Suprapubic skin (tissue), 4 donors: ENCODE measurements at places on chromosomes 5 and 9. TPM values are rescaled to one million over a fixed set of nuclear protein-coding genes. Genes with fewer than 3 reads are reported as not detected.
A peak's percentile ranks its signal among the peaks of the same experiment; 100 is the strongest.

GRCh38 chr5:141095263-141095641 lies 837 bp downstream of the PCDHB2 start:
- no peak for DNase-seq

DNA sequence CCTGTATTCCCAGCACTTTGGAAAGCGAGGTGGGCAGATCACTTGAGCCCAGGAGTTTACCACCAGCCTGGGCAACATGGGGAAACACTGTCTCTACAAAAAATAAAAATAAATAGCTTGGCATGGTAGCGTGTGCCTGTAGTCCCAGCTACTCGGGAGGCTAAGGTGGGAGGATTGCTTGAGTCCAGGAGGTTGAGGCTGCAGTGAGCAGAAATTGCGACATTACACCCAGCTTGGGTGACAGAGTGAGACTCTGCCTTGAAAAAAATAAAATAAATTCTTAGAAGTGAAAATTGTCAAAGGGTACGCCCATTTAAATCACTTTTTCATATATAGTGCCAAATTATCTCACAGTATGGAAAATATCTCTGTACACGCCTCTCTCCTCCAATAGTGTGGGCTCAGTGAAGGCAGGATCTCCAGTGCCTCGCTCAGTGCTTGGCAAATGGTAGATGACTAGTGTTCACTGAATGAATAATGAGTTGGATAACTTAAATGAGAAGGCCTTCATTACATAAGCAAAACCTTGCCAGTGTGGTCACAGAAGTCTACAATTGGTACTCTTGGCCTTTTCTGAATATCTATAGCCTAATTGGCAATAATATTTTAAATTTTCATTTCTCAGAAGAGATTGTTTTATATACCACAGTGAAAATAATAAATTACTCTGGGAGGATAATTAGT lies 9.4 kb upstream of the CCL28 start:
- DNase-seq, result no peak

- no peak for DNase-seq
These were observed 5.7 kb upstream of the ADRB2 start for GRCh38 chr5:148820461-148821395.

The ZFAND5 gene
- total RNA-seq, result 281 TPM

GRCh38 chr5:25568989-25569625 lies 924.3 kb upstream of the CDH10 start:
- DNase-seq, result no peak

The SEMA4D gene
- 37.3 TPM for total RNA-seq

DNA sequence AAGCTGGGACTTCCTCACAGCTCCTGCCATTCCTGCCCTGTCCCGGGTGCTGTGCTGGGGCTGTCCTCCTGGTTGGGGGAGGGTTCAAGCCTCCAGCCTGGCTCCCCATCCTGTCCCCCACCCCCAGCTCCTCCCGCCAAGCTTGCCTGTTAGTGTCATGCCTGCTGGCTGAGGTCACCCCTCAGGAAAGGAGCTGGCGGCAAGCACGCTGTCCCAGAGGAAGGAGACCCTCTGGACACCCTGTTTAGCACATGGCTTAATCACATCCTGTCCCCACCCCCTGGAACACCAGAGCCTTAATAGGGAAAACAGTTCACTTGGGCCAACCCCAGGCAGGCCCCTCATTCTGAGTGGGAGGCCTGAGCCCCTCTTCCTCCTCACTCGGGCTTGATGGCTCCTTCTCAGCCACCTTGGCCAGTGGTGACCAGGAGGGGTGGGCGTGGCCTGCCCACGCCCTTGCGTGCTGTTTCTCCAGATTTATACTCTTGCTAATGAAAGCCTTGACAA lies 9.2 kb upstream of the PHYHD1 start:
- no peak for DNase-seq

DNA sequence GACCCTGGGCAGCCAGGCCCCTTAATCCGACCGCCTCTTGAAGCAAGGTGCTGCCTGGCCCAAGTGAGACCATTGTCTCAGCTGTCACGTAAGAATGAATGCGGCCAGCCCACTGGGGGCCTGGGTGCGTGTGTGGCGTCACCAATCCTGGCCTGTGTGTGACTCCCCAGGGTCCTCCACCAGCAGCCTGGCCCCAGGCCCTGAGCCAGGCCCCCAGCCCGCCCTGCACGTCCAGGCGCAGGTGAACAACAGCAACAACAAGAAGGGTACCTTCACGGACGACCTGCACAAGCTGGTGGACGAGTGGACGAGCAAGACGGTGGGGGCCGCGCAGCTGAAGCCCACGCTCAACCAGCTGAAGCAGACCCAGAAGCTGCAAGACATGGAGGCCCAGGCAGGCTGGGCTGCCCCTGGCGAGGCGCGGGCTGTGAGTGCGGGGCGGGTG lies 124.2 kb downstream of the WNK2 start:
- DNase-seq, result peak; percentile 74

The PCSK1 gene
- total RNA-seq, result 1.4 TPM

GRCh38 chr5:43369651-43370050 lies 42.5 kb downstream of the CCL28 start:
- no peak for DNase-seq

GRCh38 chr5:138275379-138275782 lies 960 bp upstream of the GFRA3 start:
- DNase-seq, result no peak

- no peak for DNase-seq
These were observed 6.9 kb upstream of the UBAP1 start for GRCh38 chr9:34171753-34172535.

The MOB3B gene
- total RNA-seq, result 9.1 TPM

The TGFBI gene
- total RNA-seq, result 719 TPM

DNA sequence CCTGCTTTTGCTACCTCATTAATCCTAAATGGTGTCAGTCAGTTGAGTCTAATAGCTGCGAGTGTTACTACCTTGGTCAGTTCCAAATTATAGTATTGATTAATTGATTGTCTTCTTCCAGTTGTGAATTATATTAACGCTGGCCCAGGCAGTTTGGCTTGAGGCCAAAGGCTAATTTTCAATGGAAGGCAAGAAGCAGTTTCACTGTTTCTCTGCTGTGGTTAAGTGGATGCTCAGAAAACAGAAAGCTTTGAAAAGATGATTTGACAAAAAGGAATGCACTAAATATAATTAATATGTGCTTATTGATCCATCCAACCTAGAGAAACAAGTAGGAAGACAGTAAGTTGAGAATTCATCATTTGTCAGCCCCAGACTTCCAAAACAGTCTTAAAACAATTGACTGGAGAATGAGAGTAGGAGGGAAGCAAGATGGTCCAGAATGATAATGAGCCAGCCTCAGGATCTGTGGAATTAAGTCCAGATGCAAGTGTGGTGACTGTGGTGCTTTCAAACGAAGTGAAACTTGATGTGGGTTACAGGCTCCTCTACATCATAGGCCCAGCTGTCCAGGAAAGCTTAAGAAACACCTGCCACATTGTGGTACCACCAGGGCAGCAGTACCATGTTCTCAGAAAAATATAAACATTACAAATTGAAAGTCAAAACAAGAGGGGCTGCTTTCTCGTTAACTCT lies 1371.0 kb upstream of the DMAC1 start:
- DNase-seq, result no peak

- no peak for DNase-seq
These were observed 1.8 kb downstream of the IL6ST start for GRCh38 chr5:55993013-55993412.

The LRRC14B gene
- not detected for total RNA-seq

- DNase-seq, result no peak
These were observed 74.2 kb upstream of the SPOCK1 start for GRCh38 chr5:137573376-137573775.

DNA sequence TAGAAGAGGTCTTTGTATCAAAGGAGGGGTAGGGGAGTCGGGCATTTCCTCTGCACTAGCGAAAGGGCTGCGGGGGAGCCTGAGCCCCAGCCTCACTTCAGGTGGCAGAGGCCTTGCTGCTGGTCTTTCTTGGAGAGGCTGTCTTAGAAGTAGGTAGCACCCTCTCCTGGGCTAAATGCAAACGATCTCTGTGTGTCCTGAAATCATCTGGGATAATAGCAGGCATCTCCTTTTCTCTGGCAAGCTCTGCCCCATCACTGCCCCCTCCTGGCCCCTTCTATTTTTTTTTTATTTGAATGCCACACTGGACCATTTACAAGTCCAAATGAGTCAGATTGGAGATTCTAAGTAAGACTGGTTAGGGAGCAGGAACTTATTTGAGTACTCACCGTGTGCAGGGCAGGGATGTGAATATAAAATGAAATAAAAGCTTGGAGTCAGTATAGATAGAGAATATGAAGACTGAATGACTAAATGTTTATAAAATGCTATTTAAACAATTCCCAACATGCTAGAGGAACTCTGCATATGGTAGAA lies 137.1 kb downstream of the FGF1 start:
- DNase-seq, result no peak

The MAP1B gene
- 65.8 TPM for total RNA-seq

- DNase-seq, result no peak
These were observed 1.9 kb downstream of the LRRC26 start for GRCh38 chr9:137167747-137168572.

DNA sequence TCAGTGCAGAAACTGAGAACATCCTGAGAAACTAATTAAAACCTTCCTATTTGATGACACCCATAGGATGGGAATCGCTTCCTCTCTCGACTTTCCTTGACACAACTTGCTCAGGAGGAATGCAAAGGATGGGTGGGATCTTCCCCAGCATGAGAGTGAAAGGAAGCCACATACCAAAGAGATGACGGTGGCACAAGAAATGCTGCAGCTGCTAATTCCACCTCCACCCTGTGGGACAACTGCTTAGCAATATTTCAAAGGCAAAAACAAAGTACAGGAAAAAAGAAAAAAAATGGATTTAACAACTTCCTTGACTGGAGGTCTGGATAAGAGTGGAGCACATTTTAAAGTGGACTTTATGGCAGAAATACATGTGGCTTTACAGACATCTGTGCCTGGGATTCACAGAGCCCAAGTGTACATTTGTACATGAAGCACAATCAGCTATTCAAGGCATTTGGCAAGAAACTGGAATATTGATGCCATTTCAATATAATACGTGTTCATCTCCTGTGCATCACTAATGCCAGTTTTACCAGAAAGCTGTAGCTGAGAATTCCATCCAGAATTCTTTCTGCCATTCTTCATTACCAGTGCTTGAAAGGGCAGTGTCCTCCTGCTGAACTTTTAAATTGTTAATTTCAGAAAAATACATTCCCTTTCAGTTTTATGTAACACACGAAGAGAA lies 359.2 kb upstream of the ACTBL2 start:
- no peak for DNase-seq

DNA sequence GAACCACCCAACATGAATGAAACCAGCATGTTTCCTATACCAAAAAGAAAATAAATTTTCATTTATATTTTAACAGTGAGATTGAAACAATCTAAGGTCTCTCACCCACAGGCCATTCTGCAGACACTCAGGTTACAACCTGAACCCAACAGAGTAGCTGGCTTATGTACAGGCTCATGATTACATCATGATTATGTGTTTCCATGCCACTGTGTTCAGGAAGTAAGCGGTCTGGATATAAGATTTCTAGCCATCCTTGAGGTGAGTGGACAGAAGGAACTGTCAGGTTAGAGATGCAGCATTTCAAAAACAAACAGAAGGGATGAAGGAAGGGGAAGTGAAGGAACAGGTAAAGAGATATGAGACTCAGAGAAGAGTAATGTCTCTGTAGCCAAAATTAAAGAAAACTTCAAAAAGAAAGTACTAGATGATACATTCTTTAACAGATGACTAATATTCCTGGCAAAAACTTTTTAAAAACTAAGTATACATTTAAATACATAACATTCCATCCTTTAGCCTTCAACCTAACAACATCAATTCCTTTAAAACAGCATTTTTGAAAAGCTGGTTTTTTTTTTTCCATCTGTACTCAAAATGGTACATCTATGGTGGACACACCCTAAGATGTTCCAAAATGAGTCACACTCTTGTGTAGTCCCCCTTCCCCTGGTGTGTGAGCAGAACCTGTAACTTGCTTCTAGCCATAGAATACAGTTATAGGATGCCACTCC lies 119.8 kb downstream of the LPAR1 start:
- no peak for DNase-seq

DNA sequence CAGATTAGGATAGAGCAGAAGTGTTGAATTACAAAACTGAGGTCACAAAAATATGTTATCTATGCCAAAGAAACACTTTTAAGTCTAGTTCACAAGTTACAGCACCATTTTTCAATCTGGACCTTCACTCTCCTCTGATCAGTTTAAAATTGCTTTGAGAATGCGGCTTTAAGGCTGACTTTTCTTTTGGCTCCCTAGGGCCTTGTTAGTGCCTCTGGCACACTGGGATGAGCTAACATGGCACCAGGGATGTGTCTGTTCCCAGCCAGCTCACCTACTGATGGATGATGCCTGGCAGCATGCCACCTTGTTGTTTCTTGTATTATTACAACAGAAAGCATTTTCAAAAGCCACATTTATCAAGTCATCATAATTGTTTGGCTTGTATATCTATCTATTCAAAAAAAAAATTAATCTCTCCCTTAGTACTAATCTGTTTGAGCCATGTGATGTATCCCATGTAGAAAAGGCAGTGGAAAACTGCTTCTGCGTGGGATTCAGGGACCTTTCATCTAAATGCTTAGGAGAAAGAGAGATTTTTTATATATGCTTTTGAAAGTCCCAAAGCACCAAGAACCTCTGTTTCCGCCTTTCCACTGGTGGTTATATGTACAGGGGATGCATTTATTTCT lies 46.6 kb downstream of the ADAMTSL1 start:
- DNase-seq, result peak; percentile 55

DNA sequence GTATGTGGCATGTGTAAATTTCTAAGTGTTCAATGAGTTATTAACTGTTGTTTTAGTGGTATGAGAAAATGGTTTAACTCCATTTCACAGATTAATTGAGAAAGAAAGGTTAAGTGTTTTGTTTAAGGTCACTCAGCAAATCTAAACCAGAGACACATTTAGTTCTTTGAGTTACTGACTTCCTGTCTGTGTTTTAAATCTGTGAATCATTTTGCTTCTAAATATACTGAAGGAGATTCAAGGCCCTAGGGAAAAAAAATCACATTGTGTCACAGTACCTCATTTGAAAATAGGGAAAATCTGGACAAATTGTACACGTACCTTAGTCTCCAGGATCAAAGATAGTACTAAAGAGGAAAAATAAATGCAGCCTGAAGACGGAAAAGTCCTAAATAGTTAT lies 368.2 kb downstream of the TMEM161B start:
- no peak for DNase-seq

- DNase-seq, result no peak
These were observed 40.4 kb downstream of the ZNF608 start for GRCh38 chr5:124706051-124706450.

DNA sequence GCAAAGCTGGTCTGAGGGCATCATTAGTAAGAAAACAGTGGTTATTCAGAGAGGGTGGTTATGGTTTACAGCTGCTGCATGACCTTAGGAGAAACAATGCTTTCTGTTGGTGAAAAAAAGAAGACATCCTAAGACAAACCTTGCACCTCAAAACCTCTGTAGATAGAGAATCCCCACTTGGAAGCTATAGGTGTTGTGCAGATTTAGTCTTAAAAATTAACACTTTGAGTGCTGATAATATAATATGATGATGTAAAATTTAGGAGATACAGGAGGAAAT lies 1.4 kb upstream of the PTTG1 start:
- no peak for DNase-seq

GRCh38 chr5:108528655-108529054 lies 146.8 kb upstream of the FBXL17 start:
- no peak for DNase-seq
